ENCODE measurements at places on chromosomes 5 and 9. TPM values are rescaled to one million over a fixed set of nuclear protein-coding genes. Genes with fewer than 3 reads are reported as not detected.

- H3K4me1 ChIP-seq, result no peaks in the 10 kb centered on the region
- no peaks in the 10 kb centered on the region for H3K27me3 ChIP-seq
- H3K27ac ChIP-seq, result no peak overlapping the region
- no peaks in the 10 kb centered on the region for H3K36me3 ChIP-seq
- no peak for DNase-seq
Measured at GRCh38 chr9:115374724-115375268, 256.8 kb upstream of the TNC start.

- no peaks in the 10 kb centered on the region for H3K36me3 ChIP-seq
- no peak overlapping the region for H3K4me3 ChIP-seq
- H3K4me1 ChIP-seq, result peaks cover 11% of the 10 kb centered on the region
- no peak for DNase-seq
- H3K27ac ChIP-seq, result no peak overlapping the region
Measured at GRCh38 chr9:38361473-38361850, 31.0 kb upstream of the ALDH1B1 start.

- DNase-seq, result peak; percentile 51
- peak overlapping the region; percentile 7 for H3K4me3 ChIP-seq
- H3K27ac ChIP-seq, result no peak overlapping the region
- H3K4me1 ChIP-seq, result peaks cover 7% of the 10 kb centered on the region
Measured at GRCh38 chr5:147188200-147189108, 46.4 kb upstream of the STK32A start.

GRCh38 chr5:168607946-168608345, 28.8 kb upstream of the PANK3 start:
- no peaks in the 10 kb centered on the region for H3K36me3 ChIP-seq
- no peaks in the 10 kb centered on the region for H3K4me1 ChIP-seq
- no peaks in the 10 kb centered on the region for H3K27me3 ChIP-seq
- H3K4me3 ChIP-seq, result no peak overlapping the region

The SHB gene
- 37.7 TPM for total RNA-seq

GRCh38 chr5:81825237-81825636, 74.3 kb upstream of the SSBP2 start:
- H3K27ac ChIP-seq, result no peak overlapping the region
- H3K4me1 ChIP-seq, result peaks cover 14% of the 10 kb centered on the region
- no peaks in the 10 kb centered on the region for H3K36me3 ChIP-seq
- peak; percentile 37 for DNase-seq
- H3K27me3 ChIP-seq, result no peaks in the 10 kb centered on the region

GRCh38 chr5:142246-142810, 49.0 kb upstream of the LRRC14B start:
- H3K4me3 ChIP-seq, result no peak overlapping the region
- H3K27ac ChIP-seq, result no peak overlapping the region
- H3K4me1 ChIP-seq, result no peaks in the 10 kb centered on the region
- no peaks in the 10 kb centered on the region for H3K36me3 ChIP-seq
- H3K27me3 ChIP-seq, result no peaks in the 10 kb centered on the region

The ANKRD31 gene
- total RNA-seq, result not detected

DNA sequence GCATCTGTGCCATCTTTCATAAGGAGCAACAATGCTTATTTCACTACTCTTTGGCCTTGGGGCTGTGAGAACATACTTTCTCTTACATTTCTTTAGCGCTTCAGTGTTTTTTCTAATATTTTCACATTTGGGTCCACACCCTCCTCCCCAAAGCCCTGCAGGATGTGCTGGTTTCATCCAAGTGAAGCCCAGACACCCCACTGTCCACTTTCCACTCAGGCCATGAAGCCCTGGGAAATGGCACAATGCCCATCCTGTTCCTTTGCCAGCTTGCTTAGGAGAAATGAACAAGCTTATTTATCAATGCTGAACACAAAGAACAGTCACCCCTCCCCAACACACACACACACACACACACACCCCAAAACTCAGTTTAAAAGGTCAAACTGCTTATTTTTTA, 17.3 kb upstream of the TMOD1 start:
- H3K27ac ChIP-seq, result no peak overlapping the region
- no peaks in the 10 kb centered on the region for H3K4me1 ChIP-seq
- peaks cover 65% of the 10 kb centered on the region for H3K36me3 ChIP-seq
- DNase-seq, result peak; percentile 59
- H3K4me3 ChIP-seq, result no peak overlapping the region

- no peak for DNase-seq
- H3K27me3 ChIP-seq, result no peaks in the 10 kb centered on the region
- peaks cover 31% of the 10 kb centered on the region for H3K36me3 ChIP-seq
- no peak overlapping the region for H3K4me3 ChIP-seq
- H3K27ac ChIP-seq, result no peak overlapping the region
Measured at GRCh38 chr5:109374625-109375024, 35.1 kb downstream of the PJA2 start.

The SHISAL2B gene
- total RNA-seq, result not detected

GRCh38 chr5:52300703-52301372, 486.9 kb upstream of the ITGA1 start:
- H3K36me3 ChIP-seq, result no peaks in the 10 kb centered on the region
- H3K27me3 ChIP-seq, result no peaks in the 10 kb centered on the region
- no peaks in the 10 kb centered on the region for H3K4me1 ChIP-seq

DNA sequence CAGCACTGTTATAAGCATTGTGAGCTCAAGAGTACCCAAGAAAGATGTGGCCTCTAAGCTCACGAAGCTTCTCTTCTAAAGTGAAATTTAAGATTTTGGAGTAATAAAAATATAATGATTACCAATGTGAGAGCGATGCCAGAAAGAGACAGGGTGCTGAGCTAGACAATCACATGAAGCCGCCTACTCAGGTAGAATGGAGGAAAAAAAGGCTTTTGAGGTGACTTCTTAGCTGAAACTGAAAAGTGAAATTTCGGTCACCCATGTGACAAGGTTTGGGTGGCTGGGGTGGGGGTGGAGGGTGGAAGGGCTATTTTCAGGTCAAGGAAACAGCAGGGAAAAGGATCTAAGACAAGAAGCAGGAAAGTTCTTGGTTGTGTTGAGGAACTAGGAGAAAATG, 388.2 kb upstream of the WWC1 start:
- H3K4me1 ChIP-seq, result no peaks in the 10 kb centered on the region
- H3K4me3 ChIP-seq, result no peak overlapping the region
- no peak overlapping the region for H3K27ac ChIP-seq

- H3K4me1 ChIP-seq, result no peaks in the 10 kb centered on the region
- H3K4me3 ChIP-seq, result no peak overlapping the region
- DNase-seq, result peak; percentile 34
- H3K27ac ChIP-seq, result no peak overlapping the region
Measured at GRCh38 chr9:120394058-120394669, 185.8 kb downstream of the CDK5RAP2 start.

The HTR1A gene
- not detected for total RNA-seq

DNA sequence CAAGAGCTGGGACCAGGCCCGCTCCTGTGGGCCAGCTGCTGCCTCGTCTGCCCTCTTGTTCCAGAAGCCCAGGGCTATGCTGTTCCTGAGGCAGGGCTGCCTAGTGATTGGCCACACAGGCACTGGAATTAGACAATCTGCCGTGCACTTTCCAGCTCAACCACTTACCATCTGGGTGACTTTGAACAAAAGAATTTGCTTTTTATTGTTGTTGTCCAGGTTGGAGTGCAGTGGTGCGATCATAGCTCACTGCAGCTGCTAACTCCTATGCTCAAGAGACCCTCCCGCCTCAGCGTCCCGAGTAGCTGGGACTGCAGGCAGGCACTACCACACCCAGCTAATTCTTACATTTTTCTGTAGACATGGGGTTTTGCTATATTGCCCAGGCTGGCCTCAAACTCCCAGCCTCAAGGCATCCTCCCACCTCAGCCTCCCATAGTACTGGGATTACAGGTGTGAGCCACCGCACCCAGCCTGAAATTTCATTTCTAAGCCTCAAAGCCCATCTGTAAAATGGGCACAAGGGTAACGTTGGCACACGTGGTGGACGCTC, 1.2 kb upstream of the NEK6 start:
- no peak overlapping the region for H3K27ac ChIP-seq
- H3K4me1 ChIP-seq, result peaks cover 34% of the 10 kb centered on the region
- DNase-seq, result peak; percentile 45
- no peak overlapping the region for H3K4me3 ChIP-seq
- H3K36me3 ChIP-seq, result no peaks in the 10 kb centered on the region

DNA sequence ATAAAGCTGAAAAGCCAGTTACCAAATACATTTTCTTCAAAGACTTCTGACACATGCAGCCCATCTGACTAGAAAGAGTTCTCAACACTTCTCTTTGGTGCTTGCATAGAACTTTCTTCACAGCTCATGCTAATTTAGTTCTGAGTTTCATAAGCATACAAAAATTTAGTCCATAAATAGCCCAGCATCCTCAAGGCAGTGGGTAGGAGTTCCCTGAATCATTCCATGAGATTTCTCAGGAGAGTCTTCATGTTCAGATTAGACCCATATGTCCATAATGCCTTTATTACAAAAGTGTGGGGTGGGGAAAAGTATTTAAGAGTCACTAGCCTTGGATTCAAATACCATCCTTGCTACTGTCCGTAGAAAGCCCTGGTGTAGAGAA, 290.2 kb upstream of the RGMB start:
- no peak overlapping the region for H3K4me3 ChIP-seq
- no peaks in the 10 kb centered on the region for H3K27me3 ChIP-seq
- H3K27ac ChIP-seq, result no peak overlapping the region
- H3K36me3 ChIP-seq, result no peaks in the 10 kb centered on the region
- no peaks in the 10 kb centered on the region for H3K4me1 ChIP-seq

The TJP2 gene
- 138 TPM for total RNA-seq

The MUSK gene
- total RNA-seq, result 4.6 TPM

DNA sequence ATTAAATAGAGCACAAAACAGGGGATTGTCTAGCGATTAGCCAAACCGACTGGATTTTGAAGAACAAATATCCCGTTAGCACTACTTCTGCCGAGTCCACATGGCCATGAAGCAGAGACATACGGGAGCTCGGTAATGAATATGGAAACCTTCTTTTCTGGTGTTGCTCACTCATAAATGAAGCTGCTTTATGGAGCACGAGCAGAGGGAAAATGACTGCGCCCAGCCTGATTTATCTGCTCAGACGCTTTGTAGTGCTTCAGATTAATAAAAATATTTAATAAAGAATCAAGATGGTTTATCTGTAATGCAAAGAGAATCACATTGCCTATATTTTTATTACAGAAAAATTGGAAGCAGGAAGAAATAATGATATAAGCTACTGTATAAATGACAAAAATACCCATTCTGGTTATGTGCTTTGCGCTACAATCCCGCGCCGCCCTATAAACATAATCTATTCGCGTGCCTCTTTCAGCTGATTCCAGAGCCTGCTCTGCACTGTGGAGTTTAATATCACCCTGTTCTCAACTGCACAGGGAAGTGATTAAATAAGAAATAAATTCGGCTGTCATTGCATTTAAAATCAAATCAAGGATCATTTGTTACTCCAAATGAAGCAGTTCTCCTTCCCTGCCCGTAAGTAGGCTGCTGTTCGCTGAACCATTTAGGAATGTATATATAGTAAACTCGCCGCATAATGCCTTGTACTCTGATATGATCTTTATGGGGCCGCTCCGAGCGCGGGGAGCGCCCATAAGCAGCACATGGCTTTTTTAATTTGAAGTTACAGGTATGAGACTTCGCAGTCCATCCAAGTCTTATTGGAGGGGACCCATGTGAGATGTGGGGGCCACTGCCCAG, 22.3 kb upstream of the UBAC1 start:
- no peaks in the 10 kb centered on the region for H3K4me1 ChIP-seq
- no peaks in the 10 kb centered on the region for H3K36me3 ChIP-seq
- no peaks in the 10 kb centered on the region for H3K27me3 ChIP-seq

GRCh38 chr5:78300464-78301045, 6.1 kb upstream of the AP3B1 start:
- H3K4me3 ChIP-seq, result no peak overlapping the region
- no peak overlapping the region for H3K27ac ChIP-seq
- H3K27me3 ChIP-seq, result no peaks in the 10 kb centered on the region
- H3K4me1 ChIP-seq, result peaks cover 3% of the 10 kb centered on the region

The ATP6V1G1 gene
- 57.8 TPM for total RNA-seq

GRCh38 chr9:21470126-21470525, 12.0 kb downstream of the IFNE start:
- no peaks in the 10 kb centered on the region for H3K27me3 ChIP-seq
- DNase-seq, result no peak
- H3K36me3 ChIP-seq, result no peaks in the 10 kb centered on the region
- H3K27ac ChIP-seq, result no peak overlapping the region
- H3K4me3 ChIP-seq, result no peak overlapping the region

DNA sequence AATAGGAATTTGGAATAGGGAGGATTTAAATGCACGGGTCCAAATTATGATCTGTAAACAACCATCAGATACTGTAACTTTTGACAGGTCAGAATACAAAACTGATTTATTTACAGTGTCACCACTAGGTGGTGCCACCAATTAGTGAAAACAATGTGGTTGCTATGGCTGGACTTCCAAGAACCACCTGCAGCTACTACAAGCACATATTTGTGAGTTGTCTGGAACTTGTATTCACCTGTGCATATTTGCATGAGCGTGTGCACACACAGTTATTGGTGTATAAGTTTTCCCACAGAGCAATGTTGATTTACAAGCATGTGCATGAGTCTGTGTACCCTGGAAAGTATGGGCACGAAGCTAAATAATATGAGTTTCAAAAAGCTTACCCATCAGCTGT, 3.0 kb upstream of the HRCT1 start:
- no peak for DNase-seq
- H3K36me3 ChIP-seq, result no peaks in the 10 kb centered on the region
- H3K4me1 ChIP-seq, result peaks cover 34% of the 10 kb centered on the region
- no peaks in the 10 kb centered on the region for H3K27me3 ChIP-seq
- no peak overlapping the region for H3K4me3 ChIP-seq

- H3K27ac ChIP-seq, result peak overlapping the region; percentile 52
- H3K4me3 ChIP-seq, result no peak overlapping the region
- no peaks in the 10 kb centered on the region for H3K27me3 ChIP-seq
- no peaks in the 10 kb centered on the region for H3K36me3 ChIP-seq
- peak; percentile 40 for DNase-seq
Measured at GRCh38 chr5:72402959-72403628, 82.9 kb downstream of the PTCD2 start.

The PCDHA1 gene
- total RNA-seq, result not detected

GRCh38 chr5:179188636-179189035, 128.5 kb downstream of the ZNF354C start:
- H3K4me3 ChIP-seq, result no peak overlapping the region
- peaks cover 7% of the 10 kb centered on the region for H3K27me3 ChIP-seq
- H3K36me3 ChIP-seq, result no peaks in the 10 kb centered on the region

DNA sequence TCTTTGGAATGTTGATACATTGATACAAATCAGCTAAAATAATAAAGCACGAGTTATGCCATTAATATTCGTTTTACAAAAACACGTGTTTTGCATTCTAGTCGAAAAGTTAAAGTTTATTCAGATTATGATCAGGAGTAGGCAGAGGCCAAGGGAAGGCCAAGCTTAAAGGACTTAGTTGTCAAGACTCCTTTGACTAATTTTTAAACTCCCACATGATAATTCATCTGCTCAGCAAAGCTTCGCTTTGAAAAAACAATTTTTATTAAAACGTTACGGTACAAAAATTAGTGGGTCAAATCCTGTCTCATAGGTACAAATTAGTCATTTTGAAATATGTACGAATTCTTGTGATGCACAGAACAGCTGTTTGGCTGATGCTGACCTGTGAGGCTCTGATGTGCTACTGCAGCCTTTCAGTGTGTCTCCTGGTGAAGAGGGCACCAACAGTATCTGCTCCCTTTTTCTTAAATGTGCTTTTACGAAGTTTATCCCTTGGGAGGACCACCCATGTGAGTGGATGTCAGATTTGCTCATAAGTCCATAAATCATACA, 23.0 kb upstream of the NR3C1 start:
- H3K4me3 ChIP-seq, result no peak overlapping the region
- no peak for DNase-seq
- no peak overlapping the region for H3K27ac ChIP-seq
- H3K4me1 ChIP-seq, result no peaks in the 10 kb centered on the region

The OGN gene
- total RNA-seq, result 8.4 TPM

Data from stomach (tissue), 19 donors.